ENCODE measurements at places on chromosomes 3 and 15. TPM values are rescaled to one million over a fixed set of nuclear protein-coding genes. Genes with fewer than 3 reads are reported as not detected.

- DNase-seq, result no peak
Measured at GRCh38 chr15:32767236-32767635, 49.4 kb downstream of the GREM1 start.

GRCh38 chr3:9598783-9599387, 45.3 kb upstream of the LHFPL4 start:
- no peak for DNase-seq

- DNase-seq, result no peak
Measured at GRCh38 chr3:190645932-190646460, 132.1 kb downstream of the IL1RAP start.

GRCh38 chr15:78797951-78798350, 13.3 kb downstream of the ADAMTS7 start:
- no peak for DNase-seq

- DNase-seq, result no peak
Measured at GRCh38 chr3:4690277-4690676, 197.1 kb downstream of the ITPR1 start.

GRCh38 chr3:45124352-45124751, 21.8 kb downstream of the CDCP1 start:
- DNase-seq, result no peak

The ERC2 gene
- total RNA-seq, result 0.99 TPM

The ZNF148 gene
- 45.7 TPM for total RNA-seq

The KNG1 gene
- total RNA-seq, result 0.14 TPM

The LMAN1L gene
- 8.1 TPM for total RNA-seq

The RASGRF1 gene
- total RNA-seq, result not detected

The INO80 gene
- 8.6 TPM for total RNA-seq

The SPPL2A gene
- 78.0 TPM for total RNA-seq

The AQP9 gene
- 0.77 TPM for total RNA-seq

All from left ventricle myocardium inferior (tissue), 1 donor.